ENCODE measurements at places on chromosomes 16 and 17. TPM values are rescaled to one million over a fixed set of nuclear protein-coding genes. Genes with fewer than 3 reads are reported as not detected.
A peak's percentile ranks its signal among the peaks of the same experiment; 100 is the strongest.

DNA sequence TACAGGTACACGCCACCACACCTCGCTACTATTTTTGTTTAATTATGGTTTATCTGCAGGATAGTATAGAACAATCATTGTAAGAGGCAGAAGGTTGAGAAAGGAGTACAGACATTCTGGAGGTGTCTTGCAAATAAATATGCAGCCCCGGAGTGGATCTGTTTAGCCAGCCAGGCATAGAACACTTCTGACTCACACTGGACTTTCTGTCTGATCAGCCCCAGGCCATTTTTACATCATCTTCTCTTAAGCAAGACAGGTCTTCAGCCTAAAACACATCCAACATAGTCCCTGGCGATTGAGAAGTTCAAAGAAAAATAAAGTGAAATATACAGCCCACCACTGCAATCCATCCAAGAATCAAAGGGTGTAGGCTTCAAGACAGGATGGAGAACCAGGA, 81.4 kb downstream of the XYLT1 start:
- peak; percentile 79 for DNase-seq

GRCh38 chr16:10561001-10561400, 19.4 kb downstream of the EMP2 start:
- DNase-seq, result no peak

- DNase-seq, result no peak
Measured at GRCh38 chr17:2086306-2086705, 31.4 kb downstream of the HIC1 start.

DNA sequence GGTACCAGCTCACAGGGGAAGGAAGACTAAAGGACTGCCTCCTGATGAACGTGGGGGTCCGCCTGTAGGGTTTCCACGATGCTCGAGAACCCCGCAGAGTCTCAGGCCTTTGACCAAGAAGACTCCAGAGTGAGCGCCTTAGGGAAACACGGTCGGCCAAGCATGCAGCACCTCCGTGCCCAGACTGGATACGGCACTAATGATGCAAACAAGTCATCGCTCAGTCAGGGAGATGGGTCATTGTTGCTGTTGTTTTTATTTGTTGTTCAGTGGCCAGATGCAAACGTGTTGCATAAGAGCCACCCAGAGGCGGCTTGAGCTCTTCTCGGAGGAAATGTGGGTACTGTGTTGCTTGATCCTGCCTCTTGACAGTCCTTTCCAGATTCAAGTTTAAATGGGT, 19.3 kb upstream of the RBFOX3 start:
- no peak for DNase-seq

DNA sequence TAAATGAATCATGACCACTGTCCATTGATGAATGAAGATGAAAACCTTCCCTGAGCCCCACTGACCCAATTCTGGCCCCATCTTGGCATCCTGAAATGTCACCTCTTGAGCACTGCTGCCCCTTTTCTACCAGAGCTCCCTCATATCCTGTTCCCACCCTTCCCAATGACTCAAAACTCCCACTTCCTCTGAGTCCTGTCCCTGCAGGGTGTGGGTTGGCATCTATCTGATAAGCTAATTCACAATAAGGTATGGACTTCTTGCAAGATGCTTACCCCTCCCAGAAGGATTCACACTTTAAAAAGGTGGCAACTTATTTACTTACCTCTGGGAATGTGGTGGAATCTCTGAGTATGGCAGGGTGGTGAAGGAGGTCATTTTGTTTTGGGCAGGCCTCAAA, 13.3 kb upstream of the CSNK2A2 start:
- no peak for DNase-seq

GRCh38 chr17:17252149-17252661, 15.2 kb upstream of the FLCN start:
- no peak for DNase-seq

DNA sequence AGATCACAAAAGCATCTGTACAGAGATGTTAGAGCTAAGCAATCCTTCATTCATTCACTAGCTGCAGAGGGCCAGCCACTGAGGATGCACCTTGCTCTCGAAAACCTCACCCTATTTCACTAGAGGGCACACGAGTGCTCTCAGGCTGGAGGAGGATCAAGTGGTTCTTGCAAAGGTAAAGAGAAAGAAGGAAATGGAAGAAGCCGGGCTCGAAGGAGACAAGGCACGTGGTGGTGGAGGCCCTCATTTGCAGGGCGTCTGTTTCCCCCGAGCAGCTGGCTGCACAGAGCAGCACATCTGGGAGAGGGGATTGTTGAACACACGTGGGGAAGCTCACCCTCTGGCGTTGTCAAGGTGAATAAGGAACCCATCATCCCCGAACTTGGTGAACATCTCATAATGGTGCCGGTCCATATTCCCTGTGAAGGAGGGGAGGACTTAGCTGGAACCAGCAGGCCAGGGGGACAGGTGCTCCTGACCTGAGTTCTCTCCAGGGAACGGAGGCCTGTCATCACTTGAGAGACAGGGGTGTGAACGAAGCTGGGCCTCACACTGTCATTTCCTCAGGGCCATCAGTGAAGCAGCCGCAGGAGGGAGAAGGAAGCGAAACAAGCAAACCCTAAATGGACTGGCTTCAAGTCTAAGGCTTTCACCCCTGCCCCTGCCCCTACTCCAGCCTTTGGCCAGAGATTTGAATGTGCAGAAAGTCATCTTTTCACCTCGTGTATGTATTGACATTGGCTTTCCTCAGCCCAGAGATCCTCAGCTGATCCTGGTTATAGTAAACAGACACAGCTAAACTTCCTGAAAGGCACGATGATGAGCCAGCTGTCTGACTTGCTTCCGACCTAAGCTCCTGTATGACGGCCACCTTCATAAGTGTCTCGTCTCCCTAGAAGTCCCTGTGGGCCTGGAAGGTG, 27.6 kb downstream of the PRKAR1A start:
- no peak for DNase-seq

DNA sequence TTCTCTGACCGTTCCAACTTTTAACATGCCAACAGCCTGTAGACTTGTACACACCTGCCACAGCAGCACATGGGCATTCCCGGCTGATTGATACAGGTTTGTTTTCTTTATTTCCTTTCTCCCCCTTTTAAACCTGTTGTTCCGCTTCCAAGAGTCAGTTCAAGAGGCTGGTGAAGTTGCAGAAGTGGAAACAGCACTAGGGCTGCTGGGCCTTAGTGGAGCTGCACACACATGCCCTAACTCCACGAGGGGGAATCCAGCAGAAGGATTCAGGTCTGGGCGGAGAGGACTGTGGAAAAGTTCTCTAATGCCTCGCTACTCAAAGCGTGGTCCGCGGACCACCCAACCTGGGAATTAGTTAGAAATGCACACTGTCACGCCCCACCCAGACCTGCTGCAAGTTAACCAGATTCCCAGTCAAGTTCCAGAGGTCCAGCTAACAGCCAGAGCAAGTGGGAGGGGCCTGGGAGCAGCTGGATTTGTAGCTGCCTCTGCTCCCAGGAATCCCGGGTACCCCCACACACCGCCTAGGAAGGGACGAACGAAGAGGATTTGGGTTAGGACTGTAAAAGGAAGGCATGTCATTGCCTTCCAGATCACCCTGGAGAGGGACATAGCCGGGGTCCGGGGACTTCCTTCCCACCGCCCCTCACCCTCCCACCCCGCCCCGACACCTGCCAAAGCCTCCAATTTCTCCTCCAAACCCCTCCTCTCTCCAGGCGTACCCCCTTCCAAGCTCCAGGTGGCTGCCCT, 542 bp downstream of the SLC39A11 start:
- peak; percentile 36 for DNase-seq

GRCh38 chr16:49016461-49016860, 265.2 kb downstream of the CBLN1 start:
- no peak for DNase-seq

- no peak for DNase-seq
Measured at GRCh38 chr17:82633343-82633742, 14.9 kb downstream of the WDR45B start.

- DNase-seq, result no peak
Measured at GRCh38 chr16:27768651-27769272, 218.8 kb downstream of the KATNIP start.

- no peak for DNase-seq
Measured at GRCh38 chr17:65495122-65496055, 66.1 kb downstream of the AXIN2 start.

DNA sequence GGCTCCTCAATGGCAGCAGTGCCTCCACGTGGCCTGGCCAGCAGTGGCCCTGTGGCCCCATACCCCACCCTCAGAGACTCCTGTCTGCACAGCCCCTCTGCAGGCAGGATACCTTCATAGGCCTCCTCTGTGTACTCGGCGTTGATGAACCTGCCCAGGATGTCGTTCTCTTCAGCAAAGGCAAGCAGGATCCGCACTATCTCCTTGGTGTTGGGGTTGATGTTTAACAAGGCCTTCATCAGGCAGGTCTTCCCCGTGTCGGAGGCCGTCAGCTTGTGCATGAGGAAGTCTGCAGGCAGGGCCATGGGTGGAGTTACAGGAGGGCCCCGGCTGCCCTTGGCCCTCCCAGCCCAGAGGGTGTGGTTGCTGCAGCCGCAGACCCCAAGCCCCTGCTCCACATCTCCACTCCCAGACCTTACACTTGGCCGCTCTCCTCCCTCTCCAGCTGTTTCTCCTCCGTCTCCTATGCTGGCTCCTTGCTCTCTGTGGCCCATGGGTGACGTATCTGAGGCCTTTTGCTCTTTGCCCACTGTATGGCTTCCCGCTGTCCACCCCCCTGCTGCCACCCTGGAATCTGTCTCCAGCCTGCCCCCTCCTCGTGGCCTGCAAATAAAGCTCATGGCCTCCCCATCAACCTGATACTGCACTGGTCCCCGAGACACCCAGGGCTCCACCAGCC, 15.1 kb downstream of the TRPV3 start:
- no peak for DNase-seq

DNA sequence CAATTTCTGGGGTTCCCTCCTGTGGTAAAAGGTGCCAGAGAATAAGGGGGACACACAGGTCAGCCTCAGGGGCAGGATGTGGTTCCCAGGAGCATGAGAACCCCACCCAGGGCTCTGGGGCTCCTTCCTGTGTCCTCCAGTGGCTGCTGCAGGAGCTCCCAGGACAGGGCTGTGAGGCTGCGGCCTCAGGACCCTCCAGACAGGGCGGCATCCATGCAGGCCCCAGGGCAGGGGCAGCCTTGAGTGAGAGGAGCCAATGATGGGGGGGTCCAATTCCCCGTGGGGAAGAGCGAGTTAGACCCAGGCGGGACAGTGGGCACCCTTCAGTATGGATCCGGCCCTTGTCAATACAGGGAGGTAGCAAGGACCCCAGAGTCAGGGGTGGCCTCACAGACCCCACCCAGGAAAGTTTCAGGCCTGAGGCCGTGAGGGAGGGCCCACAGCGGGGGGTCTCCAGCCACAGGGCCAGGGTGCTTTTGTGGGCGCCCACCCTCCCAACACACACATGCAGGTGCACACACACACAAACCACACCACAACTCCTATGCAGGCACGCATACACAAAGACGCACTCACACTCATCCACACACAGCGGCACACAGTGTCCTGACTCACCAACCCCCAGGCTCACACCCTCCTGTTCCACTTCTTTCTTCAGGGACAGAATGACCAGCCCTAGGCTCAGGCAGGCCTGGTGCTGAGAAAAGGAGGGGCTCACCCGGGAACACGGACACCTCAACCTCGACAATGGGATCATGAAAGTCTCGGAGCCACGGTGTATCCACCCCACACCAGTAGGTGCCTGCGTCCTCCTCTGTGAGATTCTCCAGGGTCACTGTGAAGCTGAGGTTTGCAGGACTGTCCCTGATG, 1.8 kb downstream of the CD300C start:
- DNase-seq, result no peak

- DNase-seq, result no peak
Measured at GRCh38 chr17:76753061-76753961, 15.4 kb downstream of the MFSD11 start.

DNA sequence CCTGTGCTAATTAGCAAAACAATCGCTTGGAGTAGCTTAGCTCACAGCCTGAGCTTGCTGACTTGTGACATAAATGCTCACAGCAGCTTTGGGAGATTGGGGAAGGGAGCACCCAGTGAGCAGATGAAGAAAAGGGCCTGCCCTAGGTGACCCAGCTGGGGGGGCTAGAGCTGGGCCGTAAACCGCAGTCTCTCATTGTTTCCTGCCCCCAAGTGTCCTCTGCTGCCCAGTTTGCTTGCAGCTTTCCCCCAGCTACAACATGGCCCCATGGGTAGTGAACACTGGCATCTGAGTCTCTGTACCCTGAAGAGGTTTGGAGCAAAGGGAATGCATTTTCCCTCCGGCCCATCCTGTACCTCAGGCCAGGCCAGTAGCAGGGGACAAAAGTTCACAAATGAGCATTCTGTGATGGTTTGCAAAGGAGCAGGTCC, 349.4 kb downstream of the SLC39A11 start:
- no peak for DNase-seq

GRCh38 chr16:51116353-51116752, 34.7 kb downstream of the SALL1 start:
- no peak for DNase-seq

- DNase-seq, result peak; percentile 61
Measured at GRCh38 chr17:79843816-79844800, 4.9 kb upstream of the CBX4 start.

- no peak for DNase-seq
Measured at GRCh38 chr17:12352127-12352526, 313.6 kb upstream of the MYOCD start.

GRCh38 chr17:44859701-44860100, 12.0 kb downstream of the HIGD1B start:
- no peak for DNase-seq

DNA sequence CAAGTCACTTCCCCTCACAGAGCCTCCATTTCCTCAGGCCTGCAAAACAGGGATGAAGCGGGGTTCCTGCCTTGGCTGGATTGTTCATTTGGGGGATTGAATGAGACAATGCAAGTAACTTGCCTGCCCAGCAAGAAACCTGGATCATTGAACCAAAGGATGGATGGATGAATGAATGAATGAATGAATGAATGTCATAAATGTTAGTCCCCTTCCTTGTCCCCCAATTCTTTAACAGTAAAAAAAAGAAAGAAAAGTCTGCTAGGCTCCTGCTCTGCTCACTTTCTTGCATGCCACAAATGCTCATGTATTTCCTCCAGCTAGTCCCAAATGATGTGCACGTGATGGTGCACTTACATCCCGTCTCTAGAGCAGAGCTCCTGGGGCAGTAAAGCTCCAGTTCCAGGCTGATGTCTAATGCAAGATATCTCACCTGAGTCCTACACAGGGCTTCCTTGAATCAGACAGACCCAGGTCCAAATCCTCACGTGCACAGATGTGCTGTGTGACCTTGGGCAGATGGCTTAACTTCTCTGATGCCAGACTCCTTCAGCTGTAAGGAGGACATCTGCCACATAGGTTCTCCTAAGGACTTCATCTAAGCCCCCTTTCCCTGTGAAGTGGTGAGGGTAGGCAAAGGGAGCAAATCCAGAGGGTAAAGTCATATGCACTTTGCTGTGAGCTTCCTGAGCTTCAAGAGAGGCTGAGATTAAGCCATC, 45.5 kb downstream of the C16orf82 start:
- no peak for DNase-seq

- DNase-seq, result peak; percentile 28
Measured at GRCh38 chr16:31487720-31488467, 5.0 kb downstream of the SLC5A2 start.

GRCh38 chr17:80352216-80352895, 62.6 kb upstream of the ENDOV start:
- no peak for DNase-seq

Gene PMFBP1
- under 0.01 TPM for total RNA-seq

Gene MYO15A
- 0.18 TPM for total RNA-seq

Gene NEUROD2
- not detected for total RNA-seq

Gene RBFOX1
- total RNA-seq, result not detected

Gene C1QTNF1
- 1.7 TPM for total RNA-seq

Gene VAT1L
- 18.1 TPM for total RNA-seq

Gene SECTM1
- 2.3 TPM for total RNA-seq

Gene EXOC7
- total RNA-seq, result 118 TPM

Gene ARHGDIA
- 77.2 TPM for total RNA-seq

Gene BTBD17
- total RNA-seq, result not detected

Gene CCL1
- not detected for total RNA-seq

Measured in IMR-90 (cell line).